Caudate nucleus (tissue), 63 donors: ENCODE measurements at places on chromosomes 7 and 10.
A peak's percentile ranks its signal among the peaks of the same experiment; 100 is the strongest.

DNA sequence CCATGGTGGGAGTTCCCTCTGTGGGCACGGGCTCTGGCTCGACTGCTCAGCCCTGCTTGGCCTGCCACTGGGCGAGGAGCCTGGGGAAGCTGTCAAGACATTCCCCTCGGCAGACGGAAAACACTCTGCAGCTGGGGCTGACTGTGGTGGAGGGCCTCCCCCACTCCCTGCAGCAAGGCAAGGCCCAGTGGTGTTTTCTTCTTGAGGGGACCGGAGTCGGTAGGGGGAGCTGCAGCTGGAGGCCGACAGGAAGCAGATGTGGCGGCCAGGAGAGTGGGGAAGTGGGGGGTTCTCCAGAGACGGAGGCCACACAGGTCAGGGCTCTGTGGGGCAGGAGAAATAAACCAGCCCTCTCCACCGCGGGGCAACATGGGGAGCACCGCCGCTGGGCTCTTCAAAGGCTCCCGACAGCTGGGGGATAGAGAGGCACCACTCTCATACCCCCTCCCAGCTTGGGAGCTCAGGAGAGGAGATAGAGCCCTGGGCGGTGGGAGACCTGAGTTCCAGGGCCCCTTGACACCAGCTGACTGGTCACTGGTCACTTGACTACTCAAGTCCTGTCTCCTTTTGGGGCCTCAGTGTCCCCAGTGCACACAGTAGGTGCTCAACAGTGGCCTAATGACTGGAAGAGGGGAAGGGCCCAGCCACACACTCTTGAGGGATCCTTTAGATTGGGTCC, 43.4 kb downstream of the PPIF start:
- DNase-seq = no peak

DNA sequence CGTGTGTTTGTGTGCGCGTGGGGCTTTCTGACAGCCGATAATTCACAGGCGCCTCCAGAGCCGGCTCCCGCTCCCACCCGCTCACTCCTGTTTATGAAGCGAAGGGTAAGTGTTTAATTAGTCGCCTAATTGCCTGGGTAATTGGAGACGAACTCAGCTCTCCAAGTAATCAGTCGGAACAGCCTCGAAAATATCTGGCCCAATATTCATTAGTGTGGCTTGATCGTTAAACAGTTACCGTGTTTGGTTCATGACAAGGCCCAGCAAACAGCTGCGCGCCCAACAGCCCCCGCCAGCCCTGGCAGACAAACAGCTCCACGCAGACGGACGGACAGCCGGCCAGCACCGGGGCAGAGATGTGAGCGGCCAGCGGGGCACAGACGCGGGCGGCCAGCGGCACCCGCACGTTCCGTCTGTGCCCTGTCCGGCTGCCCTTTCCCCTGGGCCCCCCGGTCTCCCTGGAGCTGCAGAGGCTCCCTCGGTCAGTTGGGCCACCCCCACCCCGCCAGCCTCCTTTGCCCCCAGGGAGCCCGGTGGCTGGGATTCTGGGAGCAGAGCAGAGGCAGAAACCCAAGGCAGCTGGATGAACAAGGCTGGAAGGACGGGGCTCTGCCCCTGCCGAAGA, 98.2 kb downstream of the UNCX start:
- DNase-seq = no peak

DNA sequence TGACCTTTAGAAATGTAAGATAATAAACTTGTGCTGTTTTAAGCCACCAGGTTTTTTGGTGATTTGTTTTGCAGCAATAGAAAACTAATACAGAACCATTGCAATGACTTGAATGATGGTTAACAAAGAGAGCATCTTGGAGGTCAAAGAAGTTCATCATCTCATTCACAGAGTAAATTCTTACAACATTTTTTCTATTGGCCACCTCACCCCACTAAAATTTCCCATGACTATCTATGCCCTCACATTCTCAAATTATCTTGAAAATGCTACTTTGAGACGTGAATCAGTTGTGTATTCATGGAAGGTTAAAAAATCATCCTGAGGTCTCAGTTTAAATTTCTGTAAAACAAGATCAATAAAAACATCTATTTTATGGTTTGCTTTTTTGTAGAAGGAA, 754.2 kb downstream of the SORCS1 start:
- DNase-seq = no peak

GRCh38 chr7:141242568-141242967, 168.7 kb downstream of the TMEM178B start:
- no peak for DNase-seq

DNA sequence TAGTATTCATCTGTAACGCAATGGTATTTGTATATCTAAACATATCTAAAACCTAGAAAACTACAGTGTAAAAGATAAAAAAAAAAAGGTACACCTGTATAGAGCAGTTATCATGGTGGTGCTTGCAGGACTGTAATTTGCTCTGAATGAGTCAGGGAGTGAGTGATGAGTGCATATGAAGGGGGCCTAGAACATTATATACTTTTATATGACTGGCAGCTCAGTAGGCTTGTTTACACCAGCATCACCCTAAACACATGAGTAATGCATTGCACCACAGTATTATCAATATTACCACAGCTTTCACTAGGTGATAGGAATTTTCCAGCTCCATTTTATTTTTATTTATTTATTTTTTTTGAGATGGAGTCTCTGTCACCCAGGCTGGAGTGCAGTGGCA, 40.8 kb downstream of the TRIM24 start:
- DNase-seq = no peak

DNA sequence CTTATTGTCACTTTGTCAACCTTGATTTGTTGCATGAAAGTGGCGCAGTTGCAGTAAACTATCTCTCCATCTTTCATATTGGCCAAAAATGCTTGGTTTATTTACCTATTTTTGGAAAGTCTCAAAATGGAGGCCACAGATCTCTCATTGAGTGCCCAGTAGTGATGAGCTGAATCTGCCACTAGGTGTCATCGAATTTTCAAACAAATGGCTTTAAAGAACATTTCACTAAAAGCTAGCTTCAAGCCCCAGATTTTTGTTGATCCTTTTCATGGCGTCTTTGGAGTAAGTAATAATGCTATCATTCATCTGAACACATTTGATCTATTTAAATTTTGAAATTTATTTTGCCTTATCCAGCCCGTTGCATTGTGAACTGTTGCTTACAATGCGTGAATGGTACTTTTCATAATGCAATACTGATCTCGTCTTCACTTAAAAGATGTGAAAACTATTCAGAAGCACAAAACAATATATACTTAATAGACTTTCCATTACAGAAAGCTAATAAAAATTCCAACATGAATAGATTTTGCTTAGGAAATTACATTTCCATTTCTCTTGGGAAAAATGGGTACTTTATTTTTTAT, 236.2 kb downstream of the DNAJB9 start:
- DNase-seq = no peak

- no peak for DNase-seq
Measured at GRCh38 chr7:23346316-23346715, 47.2 kb downstream of the MALSU1 start.

DNA sequence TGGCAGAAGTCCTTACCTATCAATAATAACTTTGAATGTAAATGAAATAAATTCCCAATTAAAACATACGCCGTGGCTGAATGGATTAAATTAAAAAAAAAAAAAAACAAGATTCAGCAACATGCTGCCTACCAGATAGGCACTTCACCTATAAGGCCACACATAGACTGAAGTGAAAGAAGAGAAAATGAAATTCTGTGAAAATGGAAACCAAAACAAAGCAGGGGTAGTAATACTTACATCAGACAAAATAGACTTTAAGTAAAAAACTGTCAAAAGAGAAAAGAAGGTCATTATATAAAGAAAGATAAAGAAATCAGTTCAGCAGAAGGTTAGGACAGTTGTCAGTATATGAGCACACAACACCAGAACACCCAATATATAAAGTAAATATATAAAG, 55.3 kb downstream of the TCAF1 start:
- DNase-seq = no peak

- no peak for DNase-seq
Measured at GRCh38 chr10:1151076-1152033, 95.2 kb downstream of the WDR37 start.

GRCh38 chr7:127894588-127894987, 136.6 kb downstream of the LRRC4 start:
- no peak for DNase-seq

- no peak for DNase-seq
Measured at GRCh38 chr10:79293841-79294581, 53.3 kb upstream of the PPIF start.

- no peak for DNase-seq
Measured at GRCh38 chr10:13066527-13066926, 33.4 kb upstream of the OPTN start.

DNA sequence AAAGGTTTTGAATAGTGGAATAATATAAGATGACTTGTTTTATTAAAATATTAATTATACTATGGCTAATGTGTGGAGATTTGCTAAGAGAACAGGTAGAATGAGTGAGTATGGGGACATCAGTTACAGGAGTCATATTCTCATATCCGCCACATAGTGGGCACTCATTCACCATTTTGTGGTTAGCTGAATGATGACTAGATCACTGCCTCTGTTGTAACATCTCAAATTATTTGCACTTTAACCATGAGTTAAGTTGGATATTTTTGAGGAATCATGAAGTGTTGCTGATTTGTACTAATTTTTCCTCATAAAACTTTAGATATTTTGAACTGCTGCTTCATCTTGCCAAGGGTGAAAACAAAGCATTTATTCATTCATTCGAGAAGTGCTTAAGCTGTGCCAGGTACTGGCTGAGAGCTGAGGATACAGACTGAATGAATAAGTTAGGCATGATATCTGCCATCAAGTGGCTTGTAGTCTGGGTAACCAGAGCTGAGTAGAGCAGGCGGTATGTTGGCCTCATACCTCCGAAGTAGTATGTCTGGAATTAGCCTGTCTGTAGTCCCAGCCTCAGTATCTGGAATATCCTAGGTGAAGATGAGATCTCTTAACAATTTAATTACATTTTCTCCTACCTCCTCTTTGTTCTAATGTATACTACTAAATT, 100.5 kb downstream of the ZEB1 start:
- DNase-seq = no peak

- DNase-seq = no peak
Measured at GRCh38 chr7:27179503-27180430, 5.3 kb downstream of the HOXA11 start.

DNA sequence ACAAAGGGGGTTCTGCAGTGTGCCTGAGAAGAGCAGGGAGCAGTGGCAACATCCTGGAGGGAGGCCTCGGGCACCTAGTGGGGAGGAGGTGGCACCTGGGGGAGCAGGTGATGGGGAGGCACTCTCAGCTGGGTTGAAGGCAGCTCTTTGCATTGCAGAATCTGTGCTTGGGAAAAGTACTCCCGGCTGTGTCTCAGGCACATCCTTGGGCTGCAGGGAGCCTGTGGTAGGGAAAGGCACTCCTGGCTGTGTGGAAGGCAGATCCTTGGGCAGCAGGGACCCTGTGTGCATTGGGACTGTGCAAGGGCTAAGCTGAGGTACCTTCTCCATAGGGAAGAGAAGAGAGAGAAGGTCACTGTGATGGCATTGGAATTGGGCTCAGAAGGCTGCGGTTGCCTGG, 52.8 kb upstream of the ANTXRL start:
- DNase-seq = no peak

DNA sequence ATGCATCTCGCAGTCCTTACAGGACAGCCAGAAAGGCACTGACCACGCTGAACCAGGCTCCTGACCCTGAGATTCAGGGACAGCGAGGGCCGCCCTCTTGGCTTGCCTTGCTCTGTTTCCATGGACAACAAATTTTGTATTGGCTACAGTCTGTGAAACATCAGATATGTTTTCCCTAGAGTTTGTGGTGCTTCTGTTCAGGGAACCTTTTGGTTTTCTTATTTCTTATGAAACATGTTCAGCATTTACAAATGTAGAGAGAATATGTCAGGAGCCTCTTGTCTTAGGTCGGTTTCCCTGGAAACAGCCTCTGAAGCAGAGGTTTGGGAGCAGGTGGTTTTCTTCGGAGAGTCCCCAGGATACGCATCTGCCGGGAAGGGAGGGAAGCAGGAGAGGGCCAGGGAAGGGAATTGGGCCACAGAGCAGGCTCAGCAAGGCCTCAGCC, 260.1 kb downstream of the CCDC3 start:
- no peak for DNase-seq

DNA sequence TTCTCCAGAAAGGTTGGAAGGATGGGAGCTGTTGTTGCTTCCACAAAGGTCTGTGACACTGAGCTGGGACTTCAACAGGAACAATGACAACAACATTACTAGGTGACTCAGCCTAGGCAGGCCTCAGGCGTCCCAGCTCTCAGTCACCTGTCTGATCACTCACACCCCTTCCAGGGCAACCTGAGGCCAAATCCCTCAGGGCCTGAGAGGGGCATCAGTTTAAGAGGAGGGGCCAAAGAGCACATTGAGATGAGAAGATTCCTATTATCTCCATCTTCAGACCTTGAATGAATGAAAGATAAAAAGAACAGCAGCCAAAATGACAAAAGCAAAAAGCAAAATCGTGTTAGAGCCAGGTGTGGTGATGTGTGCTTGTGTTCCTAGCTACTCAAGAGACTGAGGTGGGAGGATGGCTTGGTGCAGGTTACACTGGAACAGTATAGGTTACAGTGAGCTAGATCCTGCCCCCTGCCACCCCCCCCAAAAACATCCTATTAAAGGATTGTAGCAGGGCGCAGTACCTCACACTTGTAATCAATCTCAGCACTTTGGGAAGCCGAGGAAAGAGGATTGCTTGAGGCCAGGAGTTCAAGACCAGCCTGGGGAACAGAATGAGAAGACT, at the start of gene ATG9B:
ATG9B (minus strand) TSS at position 60 of the 622 bp plus-strand sequence. CDS start 71 bp downstream, outside the sequence.
- DNase-seq = no peak

GRCh38 chr7:91636129-91636724, 244.3 kb downstream of the MTERF1 start:
- no peak for DNase-seq

GRCh38 chr7:128194533-128195282, 46.4 kb upstream of the LEP start:
- DNase-seq = no peak

DNA sequence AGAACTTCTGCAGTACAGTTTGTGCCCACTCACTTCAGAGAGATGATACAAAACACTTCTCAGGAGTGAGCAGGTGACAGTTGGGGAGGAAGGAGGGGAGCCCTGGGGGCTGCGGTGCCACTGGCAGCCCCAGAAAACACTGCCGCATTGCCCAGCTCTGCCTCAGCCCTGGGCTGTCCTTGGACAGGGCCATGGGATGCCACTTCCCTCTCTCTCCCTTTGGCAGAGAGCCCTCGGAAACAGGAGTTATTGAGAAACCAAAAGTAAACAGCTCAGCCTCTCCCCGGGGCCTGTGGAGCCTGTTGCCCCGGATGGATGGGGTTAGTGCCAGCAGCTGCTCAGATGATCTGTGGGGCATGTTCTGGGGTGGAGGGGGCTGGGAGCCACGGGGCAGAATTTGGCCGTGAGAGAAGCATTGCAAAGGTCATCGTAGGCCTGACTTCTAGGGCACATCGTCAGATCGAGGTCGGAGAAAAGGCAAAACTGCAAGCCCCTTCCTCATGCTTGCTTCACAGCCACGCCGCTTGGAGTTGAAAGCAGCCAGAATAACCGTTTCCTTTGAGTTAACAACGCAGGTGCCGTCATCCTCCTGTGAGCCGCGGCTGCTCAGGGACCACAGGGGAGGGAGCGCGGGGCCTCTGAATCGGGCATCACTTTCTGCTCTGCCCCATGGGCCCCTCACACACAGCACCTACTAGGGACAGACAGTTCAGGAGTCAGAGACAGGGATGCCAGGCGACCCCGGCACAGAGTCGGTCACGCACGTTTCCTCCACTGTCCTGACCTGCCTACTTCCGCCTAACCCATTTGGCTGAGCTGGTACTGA, 256.4 kb downstream of the CAMK1D start:
- peak; percentile 43 for DNase-seq

- no peak for DNase-seq
Measured at GRCh38 chr7:86775203-86775602, 131.5 kb downstream of the GRM3 start.

GRCh38 chr10:14545827-14546226, 215.1 kb upstream of the FRMD4A start:
- DNase-seq = no peak
